Left cardiac atrium (tissue), 4 donors: ENCODE measurements at places on chromosomes 13 and 19. TPM values are rescaled to one million over a fixed set of nuclear protein-coding genes. Genes with fewer than 3 reads are reported as not detected.

The TEX26 gene
- total RNA-seq = 0.37 TPM

The TTC9B gene
- not detected for total RNA-seq

The FAAP24 gene
- total RNA-seq = 1.9 TPM

The ZNF441 gene
- total RNA-seq = 4.2 TPM

The ZNF665 gene
- total RNA-seq = 1.3 TPM
